ENCODE measurements at places on chromosomes 4 and X.

DNA sequence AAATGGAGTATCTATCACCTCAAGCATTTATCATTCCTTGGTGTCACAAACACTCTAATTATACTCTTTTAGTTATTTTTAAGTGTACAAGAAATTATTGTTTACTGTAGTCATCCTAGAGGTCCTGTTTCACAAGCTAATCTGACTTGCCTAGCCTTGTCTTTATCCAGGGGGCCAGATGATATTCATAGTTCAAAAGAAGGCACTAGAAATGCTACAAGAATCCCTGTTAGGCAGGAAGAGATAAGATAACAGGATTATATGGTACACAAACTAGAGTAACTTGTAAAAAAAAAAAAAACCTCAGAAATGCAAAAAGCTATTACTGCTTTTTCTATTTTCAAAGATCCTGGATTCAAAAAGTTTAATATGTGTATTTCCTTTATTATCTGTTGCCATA is 95.8 kb downstream of the MBNL3 start:
- no peak for DNase-seq

DNA sequence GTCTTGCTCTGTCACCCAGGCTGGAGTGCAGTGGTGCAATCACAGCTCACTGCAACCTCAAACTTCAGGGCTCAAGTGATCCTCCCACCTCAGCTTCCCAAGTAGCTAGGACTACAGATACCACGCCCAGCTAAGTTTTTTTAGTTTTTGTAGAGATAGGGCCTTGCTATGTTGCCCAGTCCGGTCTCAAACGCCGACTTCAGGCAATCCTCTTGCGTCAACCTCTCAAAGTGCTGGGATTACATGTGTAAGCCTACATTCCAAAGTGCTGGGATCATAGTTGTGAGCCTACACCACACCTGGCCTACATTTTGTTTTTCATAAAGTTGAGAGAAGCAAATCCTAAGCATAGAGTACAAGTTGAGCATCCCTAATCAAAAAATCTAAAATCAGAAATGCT is 42.2 kb downstream of the SMARCA5 start:
- no peak for DNase-seq

DNA sequence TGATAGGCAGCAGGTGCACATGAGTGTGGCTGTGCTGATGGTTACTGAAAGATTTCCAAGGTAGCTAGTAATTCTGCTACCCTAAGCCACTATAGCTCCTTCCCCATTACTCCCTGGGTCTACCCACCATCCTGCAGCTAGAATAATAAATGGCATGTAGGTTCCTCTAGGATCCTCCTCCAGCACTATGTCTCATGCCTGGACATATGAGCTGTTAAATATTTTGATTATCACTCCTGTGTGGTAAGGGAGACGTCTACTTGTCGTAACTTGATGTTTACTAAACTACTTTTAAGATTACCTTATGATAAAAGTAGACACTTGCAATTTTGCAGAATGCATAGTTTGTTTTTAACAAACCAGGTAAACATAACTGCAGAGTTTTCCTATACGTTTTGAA is 35.5 kb downstream of the TET2 start:
- no peak for DNase-seq

DNA sequence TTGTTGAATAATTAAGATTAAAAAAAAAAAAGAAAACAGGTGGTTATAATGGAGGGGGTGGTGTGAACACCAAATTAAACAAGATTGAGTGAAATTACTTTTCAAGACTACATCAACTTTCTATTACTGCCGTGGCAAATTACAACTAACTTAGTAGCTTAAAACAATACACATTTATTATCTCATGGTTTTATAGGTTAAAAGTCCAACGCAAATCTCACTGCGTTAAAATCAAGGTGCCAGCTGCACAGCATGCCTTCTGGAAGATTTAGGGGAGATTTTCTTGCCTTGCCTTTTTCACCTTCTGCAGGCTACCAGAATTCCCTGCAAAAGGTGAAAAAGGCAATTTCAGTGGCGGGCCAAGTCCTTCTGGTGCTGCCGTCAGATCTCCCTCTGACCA is 58.5 kb downstream of the ATXN3L start:
- no peak for DNase-seq

GRCh38 chr4:7199129-7199725 is 6.9 kb downstream of the SORCS2 start:
- DNase-seq, result peak; percentile 39

DNA sequence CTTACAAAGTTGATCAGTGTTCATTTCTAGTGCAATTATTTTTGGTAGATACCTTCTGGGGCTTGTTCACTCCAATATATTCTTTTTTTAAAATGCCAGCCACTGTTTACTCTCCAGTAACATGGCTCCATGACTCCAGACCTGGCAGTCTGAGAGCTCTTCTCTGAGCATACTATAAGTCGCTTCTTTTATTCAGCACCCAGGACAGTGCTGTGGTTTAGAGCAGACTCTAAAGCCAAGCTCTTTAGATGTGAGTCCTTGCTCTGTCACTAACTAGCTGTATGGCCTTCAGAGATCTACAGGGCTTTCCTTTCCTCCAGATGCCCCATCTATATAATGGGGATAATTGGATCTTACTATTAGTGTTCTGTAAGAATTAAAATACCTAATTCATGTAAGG is 200.2 kb upstream of the FAM241A start:
- DNase-seq, result no peak

GRCh38 chr4:79958466-79959264 is 114.4 kb downstream of the ANTXR2 start:
- no peak for DNase-seq

- DNase-seq, result no peak
Observed at GRCh38 chr4:153804722-153805121, 15.8 kb upstream of the SFRP2 start.

DNA sequence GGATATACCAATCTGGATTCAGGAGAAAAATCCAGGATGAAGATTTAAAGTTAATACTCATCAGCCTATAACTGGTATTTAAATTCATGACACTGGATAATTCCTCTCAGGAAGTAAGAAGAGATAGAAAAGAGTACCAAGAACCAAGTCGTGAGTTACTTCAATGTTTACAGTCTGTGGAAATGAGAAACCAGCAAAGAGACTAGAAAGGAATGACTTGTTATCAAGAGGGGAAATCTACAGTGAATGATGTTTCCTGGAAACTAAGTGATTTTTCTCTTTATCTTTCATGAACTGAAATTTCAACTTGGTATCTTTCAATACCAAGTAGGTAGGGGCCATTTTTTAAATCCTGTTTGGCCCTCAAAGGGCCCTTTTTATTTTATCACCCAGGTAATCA is 217.9 kb upstream of the AFF2 start:
- DNase-seq, result no peak

- no peak for DNase-seq
Observed at GRCh38 chrX:68746988-68747387, 81.8 kb upstream of the EFNB1 start.

All from femur (tissue), 1 donor.